Kidney (tissue), 22 donors: ENCODE measurements at places on chromosomes 5 and 9.

GRCh38 chr5:34564710-34565235, 91.4 kb upstream of the RAI14 start:
- no peak for DNase-seq

DNA sequence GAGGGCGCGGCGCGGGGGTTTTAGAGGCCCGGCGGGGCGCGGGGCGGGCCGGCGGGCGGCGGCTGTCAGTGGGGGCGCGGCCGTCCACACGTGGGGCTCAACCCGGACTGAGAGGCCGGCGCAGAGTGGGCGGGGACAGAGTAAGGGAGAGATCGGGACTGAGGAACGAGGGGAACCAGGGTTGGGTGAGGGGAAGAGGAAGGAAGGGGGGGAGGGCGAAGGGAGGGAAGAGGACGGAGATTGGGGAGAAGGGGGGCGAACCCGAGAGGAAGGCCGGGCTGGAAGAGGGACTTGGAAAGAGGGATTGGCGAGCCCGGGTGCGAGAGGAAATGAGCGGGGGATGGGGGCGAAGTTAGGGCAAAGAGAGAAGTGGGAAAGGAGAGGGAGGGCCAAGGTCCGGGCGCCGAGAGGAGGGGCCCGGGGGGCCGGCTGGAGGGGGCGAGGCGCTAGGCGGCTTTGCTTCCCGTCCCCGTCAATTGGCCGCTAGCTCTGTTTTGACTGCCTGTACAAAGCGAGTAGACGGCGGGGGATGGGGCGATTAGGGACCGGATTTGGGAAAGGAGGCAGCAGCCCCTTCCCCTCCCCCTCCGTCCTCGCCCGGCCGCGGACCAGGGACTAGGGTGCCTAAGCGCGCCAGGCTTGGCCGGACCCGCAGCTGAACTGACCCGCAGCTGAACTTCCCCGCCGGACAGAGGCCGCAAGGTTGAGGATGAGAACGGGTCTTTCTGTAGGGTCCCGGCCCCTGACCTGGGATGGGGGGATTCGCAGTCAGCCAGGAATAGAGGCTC, 399 bp upstream of the FBN2 start:
- DNase-seq = peak; percentile 97

GRCh38 chr5:41683181-41683580, 172.8 kb upstream of the PLCXD3 start:
- DNase-seq = peak; percentile 35

DNA sequence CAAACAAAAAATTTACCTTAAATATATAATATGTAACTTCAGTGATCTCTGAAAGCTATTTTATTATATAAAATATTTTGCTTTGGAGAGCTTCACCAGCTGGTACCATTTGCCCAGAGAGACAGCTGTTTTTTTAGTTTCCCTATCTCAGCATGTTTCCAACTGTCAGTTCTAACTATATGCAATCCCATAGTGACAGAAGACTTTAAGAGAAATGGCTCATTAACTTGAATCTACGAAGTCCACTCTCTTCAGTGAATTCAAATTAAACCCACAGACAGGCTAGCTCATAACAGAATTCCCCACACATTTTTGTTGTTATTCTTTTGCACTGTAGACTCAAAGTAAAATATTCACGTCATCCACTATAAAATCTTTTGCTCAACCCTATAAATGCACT, 251.8 kb upstream of the POU5F2 start:
- DNase-seq = no peak

DNA sequence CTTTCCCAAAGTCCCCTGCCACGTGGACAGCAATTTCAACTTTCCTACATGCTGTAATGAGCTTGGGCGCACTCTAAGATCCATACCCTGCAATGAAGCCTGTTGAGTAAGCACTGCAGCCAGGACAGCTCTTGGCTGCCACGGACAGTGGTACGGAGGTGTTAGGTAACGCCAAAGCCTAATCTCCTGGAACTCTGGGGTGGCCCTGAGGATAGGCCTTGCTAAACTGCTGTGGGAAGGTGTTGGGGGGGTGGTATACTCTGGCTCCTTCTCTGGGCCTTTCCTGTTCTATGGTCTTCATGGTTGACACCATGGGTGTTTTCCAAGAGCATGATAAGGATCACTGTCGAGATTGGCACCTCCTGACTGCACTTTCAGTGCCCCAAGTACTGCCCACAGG, 66.4 kb upstream of the PITX1 start:
- no peak for DNase-seq

- DNase-seq = peak; percentile 63
Observed at GRCh38 chr5:52989781-52990527, 802 bp downstream of the ITGA2 start.

DNA sequence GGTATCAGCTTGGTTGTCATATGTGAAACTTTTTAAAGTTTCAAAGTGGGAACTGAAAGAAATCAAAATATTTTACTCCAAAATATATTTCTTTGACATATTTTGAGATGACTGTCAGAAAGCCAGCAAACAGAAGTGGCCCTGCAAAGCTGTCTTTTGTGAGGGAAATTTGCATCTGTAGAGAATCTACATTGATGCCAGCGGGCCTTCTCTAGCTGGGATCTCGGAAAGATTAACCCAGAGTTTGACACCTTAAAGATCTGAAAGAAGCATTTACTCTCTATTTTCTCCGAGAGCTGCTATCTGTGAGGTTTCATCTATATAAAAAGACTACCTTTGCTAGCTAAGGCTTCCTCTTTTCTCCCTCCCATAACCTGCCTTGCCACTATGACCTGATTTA, 303.6 kb downstream of the FBXL17 start:
- no peak for DNase-seq

DNA sequence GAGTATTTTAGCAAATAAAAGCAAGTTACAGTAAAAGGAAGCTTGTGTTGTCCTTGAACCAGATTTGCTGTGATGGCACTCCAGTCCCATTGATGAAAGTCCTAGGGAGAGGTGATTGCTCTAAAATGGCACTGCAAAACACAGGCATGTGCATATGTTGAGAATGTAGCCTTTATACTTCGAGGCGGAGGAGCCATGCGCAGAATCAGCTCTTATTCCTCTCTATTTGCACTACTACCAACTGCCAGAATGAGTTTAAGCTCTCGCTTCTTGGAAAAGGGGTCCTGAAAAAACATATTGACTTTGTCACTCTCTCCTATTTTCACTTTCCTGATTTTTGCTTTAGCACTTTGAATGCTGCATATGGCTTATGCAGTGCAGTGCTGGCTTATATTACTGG, 278.0 kb upstream of the KLF9 start:
- DNase-seq = no peak

- no peak for DNase-seq
Observed at GRCh38 chr9:94624629-94625028, 14.7 kb downstream of the FBP1 start.

GRCh38 chr5:149002761-149003689, 59.8 kb downstream of the SH3TC2 start:
- DNase-seq = no peak

DNA sequence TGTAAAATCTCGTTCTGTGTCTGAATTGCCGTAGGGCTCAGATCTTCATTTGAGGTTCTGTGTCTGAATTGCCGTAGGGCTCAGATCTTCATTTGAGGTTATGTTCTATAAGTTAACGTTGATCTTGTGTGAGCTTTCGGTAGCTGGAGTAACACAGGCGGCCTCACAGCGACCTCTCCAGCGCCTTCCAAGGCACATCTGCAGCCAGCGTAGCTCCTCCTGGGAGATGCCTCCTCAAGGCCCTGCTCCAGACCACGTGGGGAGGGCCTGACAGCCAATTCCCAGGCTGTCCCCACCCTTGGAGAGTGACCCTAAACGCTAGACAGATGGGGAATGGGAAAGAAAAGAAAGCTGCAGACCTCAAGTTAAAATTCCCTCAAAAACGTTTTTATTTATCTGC, 8.7 kb upstream of the AHRR start:
- DNase-seq = no peak

GRCh38 chr5:120241400-120241799, 222.7 kb upstream of the PRR16 start:
- no peak for DNase-seq

- no peak for DNase-seq
Observed at GRCh38 chr5:116032094-116032517, at the start of gene ARL14EPL. TSS of gene ARL14EPL (plus strand) at chr5:116032472. CDS start at chr5:116051466, 18,994 bp downstream.

DNA sequence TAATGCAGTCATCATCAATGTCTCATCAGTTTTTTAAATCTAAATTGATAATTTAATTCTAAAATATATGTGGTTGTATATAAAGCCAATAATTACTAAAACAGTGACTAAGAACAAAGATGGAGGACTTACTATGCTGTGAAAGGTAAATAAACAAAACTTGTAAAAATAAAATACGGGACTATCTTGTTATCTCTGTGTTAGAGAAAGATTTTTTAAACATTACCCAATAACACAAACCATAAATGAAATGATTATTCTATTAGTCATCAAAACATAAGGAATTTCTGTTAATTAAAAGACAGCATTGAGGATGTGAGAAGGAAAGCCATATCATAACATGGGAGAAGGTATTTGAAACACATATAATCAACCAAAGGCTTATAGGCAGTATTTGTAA, 226.2 kb upstream of the SMC2 start:
- no peak for DNase-seq

DNA sequence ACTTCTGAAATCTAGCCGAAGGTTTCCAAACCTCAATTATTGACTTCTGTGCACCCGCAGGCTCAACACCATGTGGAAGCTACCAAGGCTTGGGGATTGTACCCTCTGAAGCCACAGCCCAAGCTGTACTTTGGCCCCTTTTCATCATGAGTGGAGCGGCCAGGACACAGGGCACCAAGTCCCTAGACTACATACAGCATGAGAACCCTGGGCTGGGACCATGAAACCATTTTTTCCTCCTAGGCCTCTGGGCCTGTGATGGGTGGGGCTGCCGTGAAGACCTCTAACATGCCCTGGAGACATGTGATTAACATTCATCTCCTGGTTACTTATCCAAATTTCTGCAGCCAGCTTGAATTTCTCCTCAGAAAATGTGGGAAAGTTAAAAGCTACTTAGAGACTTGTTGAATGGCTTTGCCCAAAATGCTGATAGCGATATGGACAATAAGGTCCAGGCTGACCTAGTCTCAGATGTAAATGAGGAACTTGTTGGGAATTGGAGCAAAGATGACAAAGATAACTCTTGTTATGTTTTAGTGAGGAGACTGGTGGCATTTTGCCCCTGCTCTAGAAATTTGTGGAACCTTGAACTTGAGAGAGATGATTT, 34.1 kb upstream of the CPLANE1 start:
- no peak for DNase-seq

DNA sequence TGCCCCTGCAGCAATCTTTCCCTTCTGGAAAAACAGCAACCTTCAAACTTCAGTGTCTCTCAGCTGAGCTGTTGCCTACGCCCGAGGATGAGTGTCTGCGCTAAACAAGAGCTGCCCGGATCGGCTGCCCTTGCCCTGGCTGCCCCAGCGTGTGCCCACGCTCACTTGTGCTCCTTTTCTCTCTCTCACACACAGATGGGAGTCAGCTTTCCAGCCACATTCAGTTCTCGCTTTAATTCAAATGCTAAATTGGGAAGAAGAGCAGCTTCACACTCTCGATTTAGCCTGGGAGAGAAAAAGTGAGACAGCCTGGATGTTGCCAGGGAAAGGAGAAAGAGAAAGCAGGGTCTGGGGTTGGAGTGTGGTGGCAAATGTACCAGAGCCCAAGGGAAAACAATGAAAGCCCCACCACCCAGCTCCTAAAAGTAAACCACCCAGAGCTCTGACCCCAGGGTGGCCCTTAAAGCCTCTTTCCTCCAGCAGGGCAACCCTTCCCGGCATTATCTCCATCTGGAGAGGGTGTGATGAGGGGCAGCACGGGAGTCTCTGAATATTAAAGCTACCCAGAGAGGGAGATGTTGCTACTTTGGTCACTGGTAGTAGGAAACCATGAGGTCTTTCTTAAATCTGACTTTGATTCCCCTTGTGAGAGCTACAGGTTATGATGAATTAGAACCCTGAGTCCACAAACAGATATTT, 9.9 kb upstream of the EGR1 start:
- no peak for DNase-seq

- no peak for DNase-seq
Observed at GRCh38 chr5:107592515-107592914, 78.2 kb downstream of the EFNA5 start.

GRCh38 chr5:13987843-13988464, 43.5 kb upstream of the DNAH5 start:
- DNase-seq = peak; percentile 77

DNA sequence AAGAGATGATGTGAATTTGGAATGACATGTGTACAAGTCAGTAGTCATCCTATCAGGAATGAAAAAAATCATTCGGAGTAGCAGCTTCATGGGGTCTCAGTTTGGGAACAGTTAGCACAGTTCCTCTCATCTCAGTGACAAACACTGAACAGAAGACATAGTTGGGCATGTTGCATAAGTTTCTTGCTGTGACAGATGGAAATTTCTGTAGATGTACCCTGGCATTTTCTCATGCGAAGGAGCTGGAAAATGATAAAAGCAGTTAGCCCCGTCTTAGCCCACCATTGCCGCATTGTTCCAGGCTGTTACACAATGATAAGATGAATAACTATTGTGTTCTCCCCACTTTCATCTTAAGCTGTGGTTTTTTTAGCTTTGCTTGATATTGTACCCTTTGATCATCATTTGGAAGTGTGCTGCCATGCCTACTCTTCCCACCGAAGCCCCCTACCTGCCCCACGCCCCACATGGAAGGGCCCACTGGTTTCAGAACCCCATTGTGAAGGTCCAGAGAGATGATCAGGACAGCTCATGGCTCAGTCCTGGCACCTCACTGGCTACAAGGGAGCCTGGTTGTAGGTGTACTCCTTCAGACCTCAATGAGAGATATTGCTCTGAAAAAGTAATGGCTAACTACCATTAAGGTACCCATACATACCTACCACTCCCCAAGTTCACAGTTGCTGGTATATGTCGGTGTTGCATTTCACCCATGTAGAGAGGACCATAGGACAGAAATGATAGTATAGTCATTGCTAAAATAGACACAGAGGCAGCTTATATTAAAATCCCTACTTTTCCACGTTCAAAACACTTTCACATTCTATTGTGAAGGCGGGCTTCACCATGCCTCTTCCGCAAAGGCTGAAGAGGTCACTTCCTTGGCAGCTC, 38.8 kb downstream of the SFXN1 start:
- no peak for DNase-seq

GRCh38 chr5:181234455-181235306, 9.0 kb downstream of the RACK1 start:
- no peak for DNase-seq

DNA sequence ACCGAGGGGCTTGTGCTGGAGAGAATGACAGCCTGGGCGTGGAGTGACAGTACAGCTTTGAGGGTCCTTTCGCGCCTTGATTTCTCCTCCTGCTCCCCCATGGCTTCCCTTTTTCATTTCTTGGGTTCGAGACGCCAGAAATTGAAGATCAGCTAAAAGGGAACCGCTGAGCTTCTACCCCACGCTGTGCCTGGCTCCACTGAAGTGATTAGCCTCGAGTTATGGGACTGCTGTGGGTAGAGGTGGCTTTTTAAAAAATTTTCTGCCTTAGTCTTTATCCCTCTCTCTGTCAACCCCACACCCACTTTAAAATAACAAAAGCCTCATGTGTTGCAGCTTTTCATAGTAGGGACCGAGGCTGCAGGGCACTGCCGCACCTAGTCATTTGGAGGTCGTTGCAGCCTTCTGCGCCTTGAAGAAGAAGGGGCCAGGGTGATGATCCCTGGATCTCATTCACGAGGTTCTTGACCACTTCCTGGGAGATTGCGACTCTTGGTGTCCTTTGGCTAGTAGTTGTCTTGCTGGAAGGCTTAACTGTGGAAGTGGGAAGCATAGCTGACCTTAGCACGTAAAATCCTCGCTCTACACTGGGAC, 603 bp downstream of the PPIP5K2 start:
- peak; percentile 21 for DNase-seq
